Prostate gland (tissue), 2 donors: ENCODE measurements at places on chromosomes 11 and 22.
A peak's percentile ranks its signal among the peaks of the same experiment; 100 is the strongest.

DNA sequence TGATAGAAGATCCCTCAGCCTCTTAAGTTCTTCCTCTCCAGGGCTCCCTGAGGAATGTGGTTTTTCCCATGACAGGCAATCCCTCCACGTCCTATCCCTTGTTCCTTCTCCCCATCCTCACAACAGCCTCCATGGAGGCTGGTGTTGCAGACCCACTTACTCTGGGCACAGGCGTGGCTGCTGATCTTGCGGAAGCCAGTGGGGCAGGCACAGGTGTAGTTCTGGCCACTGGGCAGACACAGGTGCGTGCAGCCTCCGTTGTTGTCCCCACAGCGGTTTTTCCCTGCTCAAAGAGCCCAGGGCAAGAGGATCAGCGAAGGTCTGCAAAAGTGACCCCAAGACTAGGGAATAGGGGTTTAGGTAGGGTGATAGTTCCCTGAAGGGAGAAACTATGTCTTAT is 29.1 kb downstream of the LRP4 start:
- H3K27ac ChIP-seq: no peak overlapping the region
- H3K27me3 ChIP-seq: no peaks in the 10 kb centered on the region
- no peak overlapping the region for H3K4me3 ChIP-seq
- no peaks in the 10 kb centered on the region for H3K4me1 ChIP-seq
- no peaks in the 10 kb centered on the region for H3K36me3 ChIP-seq
- DNase-seq: no peak

DNA sequence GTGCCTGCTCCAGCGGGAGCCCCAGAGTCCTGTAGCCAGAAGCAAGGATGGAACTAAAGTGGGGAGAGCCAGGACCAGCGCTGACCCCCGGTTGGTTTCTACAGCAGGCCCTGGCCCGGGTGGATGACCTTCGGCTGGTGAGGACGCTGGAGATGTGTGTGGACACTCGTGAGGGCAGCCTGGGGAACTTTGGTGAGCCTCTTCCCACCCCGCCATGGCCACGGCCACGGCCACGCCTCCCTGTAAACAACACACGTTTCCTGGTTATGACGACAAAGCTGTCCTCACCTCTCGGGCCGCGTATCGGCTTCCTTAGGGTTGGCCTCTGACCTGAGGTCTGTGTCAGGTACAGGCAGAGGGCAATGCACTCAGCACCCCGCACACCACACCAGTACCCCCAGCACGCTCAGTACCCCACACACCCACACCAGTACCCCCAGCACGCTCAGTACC is 4.1 kb downstream of the LRRC56 start:
- H3K27ac ChIP-seq: no peak overlapping the region
- H3K36me3 ChIP-seq: no peaks in the 10 kb centered on the region
- no peak for DNase-seq
- no peak overlapping the region for H3K4me3 ChIP-seq

DNA sequence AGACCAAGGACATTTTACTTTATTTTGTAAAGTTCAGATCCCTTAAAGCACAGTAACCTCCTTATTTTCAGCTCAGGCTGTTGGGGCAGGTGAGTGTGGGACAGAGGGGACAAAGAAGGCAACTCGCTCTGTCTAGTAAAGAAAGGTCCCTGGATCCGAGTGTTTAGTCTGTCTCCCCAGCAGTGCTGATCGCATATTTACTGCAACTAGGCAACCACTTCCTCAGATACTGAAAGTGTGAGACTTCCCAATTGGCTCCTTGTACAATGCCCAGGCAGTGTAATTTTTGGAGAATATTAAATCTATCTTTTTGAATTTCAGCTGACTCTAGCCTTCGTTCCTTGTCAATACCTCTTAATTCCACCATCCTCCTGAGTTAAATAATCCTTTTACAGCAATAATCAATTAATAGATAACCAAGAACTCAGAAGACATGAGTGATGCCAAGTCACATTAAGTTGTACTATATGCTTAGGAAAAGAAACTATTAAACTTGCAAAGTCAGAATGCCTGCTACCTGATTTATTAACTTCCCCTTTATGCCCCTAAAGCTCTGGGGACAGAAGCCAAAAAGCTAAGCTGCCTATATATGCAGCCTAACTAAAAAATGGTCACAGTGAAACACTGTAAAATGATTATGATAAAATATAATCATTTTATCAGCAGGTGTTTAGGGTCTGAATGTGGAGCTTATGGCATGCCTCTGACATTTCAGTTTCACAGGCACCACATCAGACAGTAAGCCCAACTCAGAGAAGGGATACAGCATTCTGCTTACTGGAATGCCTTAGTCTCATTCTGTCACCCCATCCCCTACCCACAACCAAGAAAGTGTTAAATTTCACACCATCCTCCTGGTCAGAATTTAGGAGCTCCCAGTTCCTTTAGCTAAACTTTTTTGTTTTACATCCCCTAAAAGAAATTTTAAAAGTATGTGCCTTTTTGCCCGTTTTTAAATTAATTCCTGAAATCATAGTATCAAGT is 138.7 kb downstream of the TRIM44 start:
- no peaks in the 10 kb centered on the region for H3K4me1 ChIP-seq
- DNase-seq: no peak
- H3K27me3 ChIP-seq: no peaks in the 10 kb centered on the region
- H3K27ac ChIP-seq: no peak overlapping the region
- H3K36me3 ChIP-seq: no peaks in the 10 kb centered on the region

- DNase-seq: no peak
- H3K27me3 ChIP-seq: no peaks in the 10 kb centered on the region
- no peak overlapping the region for H3K27ac ChIP-seq
- no peak overlapping the region for H3K4me3 ChIP-seq
Measured at GRCh38 chr22:23285734-23286133, 105.4 kb downstream of the BCR start.

DNA sequence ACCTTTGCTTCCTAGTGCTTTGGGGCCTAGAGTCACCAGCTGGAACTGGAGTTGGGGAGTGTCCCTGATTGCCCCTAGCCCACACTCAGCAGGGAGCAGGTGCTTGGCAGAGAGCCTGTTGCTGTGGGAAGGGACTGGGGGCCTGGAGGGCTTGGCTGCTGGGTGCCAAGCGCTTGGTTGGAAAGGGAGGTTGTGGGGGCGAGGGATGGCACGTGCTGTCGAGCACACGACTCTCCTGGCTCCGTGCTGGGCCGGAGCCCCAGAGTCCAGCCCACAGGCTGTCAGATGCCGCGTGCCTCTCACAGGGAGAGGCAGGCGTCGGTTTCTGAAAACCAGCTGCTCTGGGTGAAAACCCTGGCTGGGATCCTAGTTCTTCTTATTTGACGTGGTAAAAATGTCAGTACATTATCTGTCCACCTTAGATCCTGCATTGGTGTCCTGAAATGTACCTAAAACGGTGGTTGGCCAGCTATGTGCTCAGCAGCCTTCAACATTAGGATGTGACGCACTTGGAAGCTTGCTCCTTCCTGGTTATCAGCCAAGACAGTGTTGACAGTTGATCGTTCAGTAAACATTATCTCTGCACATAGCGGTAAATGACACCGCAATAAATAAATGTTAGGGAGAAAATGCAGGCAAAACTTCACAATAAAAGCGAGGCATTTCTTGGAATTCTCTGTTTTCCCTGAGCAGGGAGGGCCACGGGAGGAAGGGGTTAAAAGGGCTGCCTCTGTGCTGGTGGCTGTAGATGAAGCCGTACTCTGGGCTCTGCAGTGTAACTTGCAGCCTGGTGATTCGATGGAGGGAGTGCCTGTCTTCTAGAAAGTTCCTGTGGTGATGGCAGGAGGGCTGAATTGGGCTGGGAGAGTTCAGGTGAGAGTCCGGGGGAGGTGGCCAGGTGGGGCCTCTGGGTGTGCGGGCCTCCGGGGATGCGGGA is 29.2 kb downstream of the GRAMD4 start:
- DNase-seq: peak; percentile 81
- H3K36me3 ChIP-seq: no peaks in the 10 kb centered on the region
- H3K27me3 ChIP-seq: no peaks in the 10 kb centered on the region
- no peak overlapping the region for H3K4me3 ChIP-seq

DNA sequence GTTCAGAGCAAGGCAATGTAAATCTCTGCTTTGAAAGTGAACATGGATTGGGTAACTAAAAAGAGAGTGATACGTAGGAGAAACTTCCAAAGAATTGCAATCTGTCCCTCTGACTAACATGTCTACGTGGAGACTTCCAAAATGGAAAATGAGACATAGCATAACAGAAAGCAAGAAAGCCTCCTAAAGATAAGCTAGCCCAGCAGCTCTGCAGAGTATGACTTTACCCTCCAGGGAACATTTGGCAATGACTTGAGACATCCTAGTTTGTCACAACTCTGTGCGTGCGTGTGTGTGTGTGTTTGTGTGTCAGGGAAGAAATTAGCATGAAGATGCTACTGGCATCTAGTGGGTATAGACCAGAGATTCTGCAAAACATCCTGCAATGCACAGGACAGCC is 817.4 kb downstream of the NTM start:
- no peak overlapping the region for H3K27ac ChIP-seq
- H3K27me3 ChIP-seq: no peaks in the 10 kb centered on the region
- no peaks in the 10 kb centered on the region for H3K4me1 ChIP-seq
- no peak overlapping the region for H3K4me3 ChIP-seq
- H3K36me3 ChIP-seq: no peaks in the 10 kb centered on the region

GRCh38 chr11:14346303-14346955 is 12.6 kb downstream of the RRAS2 start:
- no peaks in the 10 kb centered on the region for H3K36me3 ChIP-seq
- no peaks in the 10 kb centered on the region for H3K27me3 ChIP-seq

DNA sequence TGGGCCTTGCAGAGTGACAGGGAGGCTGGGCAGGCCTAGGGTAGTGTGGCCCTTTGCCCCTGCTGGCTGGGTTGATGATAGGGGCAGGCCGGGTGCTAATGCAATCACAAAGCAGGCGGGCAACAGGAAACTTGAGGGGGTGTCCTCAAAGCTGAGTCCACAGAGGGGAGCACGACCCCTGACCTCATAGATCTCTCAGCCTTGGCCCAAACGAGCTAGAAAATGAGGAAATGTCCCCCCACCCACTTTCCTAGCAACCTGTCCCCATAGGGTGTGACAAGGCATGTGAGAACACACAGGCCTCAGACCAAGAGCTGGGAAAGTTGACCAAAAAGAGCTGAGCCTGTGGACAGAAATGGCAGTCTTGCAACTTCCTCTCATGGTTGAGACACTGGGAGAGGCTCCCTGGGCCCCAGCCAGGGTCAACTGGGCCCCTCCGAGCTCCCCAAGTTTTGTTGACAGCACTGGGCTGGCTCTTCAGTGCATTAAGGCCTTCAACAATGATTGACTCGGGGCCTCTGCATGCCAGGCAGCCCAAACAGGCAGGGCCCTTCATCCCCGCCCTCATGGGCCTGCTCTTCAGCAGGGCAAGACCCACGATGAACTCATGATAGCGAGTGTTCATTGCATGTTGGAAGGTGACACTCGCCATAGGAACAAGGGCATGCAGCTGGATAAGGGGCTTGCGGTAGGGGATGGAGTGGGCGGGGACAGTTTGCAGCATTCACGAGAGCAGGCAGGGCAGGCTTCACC is 9.8 kb upstream of the SPI1 start:
- no peaks in the 10 kb centered on the region for H3K36me3 ChIP-seq
- no peaks in the 10 kb centered on the region for H3K4me1 ChIP-seq
- H3K27ac ChIP-seq: no peak overlapping the region
- no peak for DNase-seq

GRCh38 chr11:67505605-67506396 is 638 bp upstream of the PITPNM1 start:
- no peaks in the 10 kb centered on the region for H3K27me3 ChIP-seq
- H3K36me3 ChIP-seq: no peaks in the 10 kb centered on the region
- H3K27ac ChIP-seq: peak overlapping the region; percentile 97
- H3K4me3 ChIP-seq: no peak overlapping the region
- H3K4me1 ChIP-seq: peaks cover 9% of the 10 kb centered on the region
- DNase-seq: peak; percentile 89

GRCh38 chr11:2587976-2588748 is 111.6 kb downstream of the KCNQ1OT1 start:
- H3K4me1 ChIP-seq: no peaks in the 10 kb centered on the region
- no peaks in the 10 kb centered on the region for H3K36me3 ChIP-seq
- no peaks in the 10 kb centered on the region for H3K27me3 ChIP-seq

- H3K36me3 ChIP-seq: no peaks in the 10 kb centered on the region
- H3K27ac ChIP-seq: no peak overlapping the region
- no peaks in the 10 kb centered on the region for H3K27me3 ChIP-seq
- no peak for DNase-seq
- H3K4me1 ChIP-seq: no peaks in the 10 kb centered on the region
Measured at GRCh38 chr11:65223011-65223410, 38.8 kb upstream of the POLA2 start.

- no peak overlapping the region for H3K27ac ChIP-seq
- no peak overlapping the region for H3K4me3 ChIP-seq
- no peaks in the 10 kb centered on the region for H3K4me1 ChIP-seq
- H3K36me3 ChIP-seq: no peaks in the 10 kb centered on the region
- H3K27me3 ChIP-seq: no peaks in the 10 kb centered on the region
Measured at GRCh38 chr11:20259506-20259905, 99.2 kb upstream of the DBX1 start.

DNA sequence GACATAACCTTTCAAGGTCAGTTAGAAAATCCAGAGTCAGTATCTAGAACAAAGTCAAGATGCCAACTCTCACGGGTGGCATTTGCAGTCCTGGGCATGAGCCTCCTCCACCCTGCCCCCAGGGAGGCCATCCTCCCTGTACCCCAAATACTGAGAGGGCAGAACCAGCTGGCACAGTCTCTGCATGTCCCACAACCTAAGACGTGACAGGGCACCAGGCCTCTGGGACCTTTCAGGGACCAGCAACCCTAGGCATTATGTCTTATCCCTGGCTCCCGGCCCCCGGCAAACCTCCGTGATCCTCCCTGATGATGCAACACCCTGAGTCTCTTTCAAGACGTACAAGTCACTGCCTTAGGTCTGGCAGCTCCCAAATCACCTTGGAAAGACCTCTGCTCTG is 2.0 kb downstream of the MB start:
- H3K27ac ChIP-seq: no peak overlapping the region
- no peaks in the 10 kb centered on the region for H3K4me1 ChIP-seq
- no peaks in the 10 kb centered on the region for H3K36me3 ChIP-seq
- H3K4me3 ChIP-seq: no peak overlapping the region
- no peak for DNase-seq
- H3K27me3 ChIP-seq: no peaks in the 10 kb centered on the region
